ENCODE measurements at places on chromosomes 7 and 10.
A peak's percentile ranks its signal among the peaks of the same experiment; 100 is the strongest.

DNA sequence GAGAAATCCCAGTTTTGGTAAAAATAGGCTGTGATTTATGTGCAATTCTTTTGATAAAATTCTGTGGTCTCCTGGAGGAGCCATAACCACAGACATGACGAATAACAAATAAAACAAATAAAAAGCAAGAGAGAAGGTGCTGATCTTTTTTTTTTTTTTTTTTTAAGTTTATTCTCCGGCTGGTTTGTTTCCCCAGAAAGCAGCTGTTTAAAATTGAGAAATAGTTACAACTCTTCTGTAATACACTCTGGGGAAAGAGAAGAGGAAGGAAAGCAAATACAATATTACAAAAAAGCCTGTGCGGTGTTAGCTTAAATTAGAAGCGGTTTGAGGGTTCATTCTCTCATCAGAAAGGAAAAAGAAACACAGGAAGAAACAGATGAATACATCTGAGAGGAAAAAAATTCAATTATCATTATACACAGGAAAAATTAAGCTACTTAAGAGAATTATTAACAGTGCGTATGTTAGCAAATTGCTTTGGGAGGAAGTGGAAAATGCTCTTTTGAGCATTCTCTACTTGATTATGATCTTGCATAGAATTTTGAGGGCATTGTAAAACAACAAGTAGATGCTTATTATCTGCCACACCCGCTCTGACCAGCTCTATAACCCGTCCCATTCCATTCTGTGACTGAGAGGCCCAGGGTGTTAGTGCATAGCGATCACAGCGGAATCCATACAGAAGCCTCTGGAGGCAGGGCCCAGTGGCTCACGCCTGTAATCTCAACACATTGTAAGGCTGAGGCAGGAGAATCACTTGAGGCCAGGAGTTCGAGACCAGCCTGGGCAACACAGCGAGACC lies 40.6 kb upstream of the WAC start:
- DNase-seq: no peak

DNA sequence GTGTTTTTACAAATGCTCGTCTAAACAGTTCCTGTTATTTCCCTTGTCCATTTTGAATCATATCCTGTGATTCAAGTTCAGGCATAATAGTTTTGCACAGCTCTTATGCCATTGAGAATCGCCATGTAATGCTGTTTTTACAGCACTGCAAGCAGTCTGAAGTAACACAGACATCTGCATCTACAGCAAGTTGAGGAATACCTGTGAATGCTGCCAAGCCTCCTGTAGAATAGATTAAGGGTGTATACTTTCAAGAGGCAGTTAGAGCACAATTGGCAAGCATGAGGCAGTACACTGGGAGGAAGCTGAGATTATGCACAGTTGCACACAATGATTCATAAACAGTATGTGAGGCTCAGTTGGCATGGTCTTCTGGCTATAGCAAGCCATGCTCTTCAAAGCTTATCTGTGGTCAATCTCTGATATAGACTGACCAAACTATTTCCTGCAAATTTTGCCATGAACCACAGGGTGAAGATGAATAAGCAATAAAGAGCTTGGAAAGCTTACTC lies 121.9 kb upstream of the AKR1E2 start:
- no peak for DNase-seq

DNA sequence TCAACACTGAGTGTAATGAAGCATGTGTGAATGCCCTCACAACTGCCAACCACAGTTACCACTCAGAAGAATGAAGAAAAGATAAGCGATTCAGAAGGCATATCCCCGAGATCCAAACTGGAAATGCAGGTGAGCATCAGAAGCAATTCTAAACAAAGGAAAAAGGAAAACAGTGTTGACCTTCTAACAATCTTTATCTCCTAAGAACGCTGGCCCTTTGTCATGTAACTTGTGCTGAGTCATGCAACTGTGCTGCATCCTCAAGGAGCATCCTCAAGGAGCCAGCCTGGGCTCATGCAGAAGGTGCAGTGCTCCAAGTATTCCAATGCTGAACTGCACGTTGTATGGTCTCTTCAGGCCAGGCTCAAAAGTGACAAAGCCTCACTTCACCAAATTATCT lies 30.6 kb downstream of the SEC61G start:
- DNase-seq: no peak

DNA sequence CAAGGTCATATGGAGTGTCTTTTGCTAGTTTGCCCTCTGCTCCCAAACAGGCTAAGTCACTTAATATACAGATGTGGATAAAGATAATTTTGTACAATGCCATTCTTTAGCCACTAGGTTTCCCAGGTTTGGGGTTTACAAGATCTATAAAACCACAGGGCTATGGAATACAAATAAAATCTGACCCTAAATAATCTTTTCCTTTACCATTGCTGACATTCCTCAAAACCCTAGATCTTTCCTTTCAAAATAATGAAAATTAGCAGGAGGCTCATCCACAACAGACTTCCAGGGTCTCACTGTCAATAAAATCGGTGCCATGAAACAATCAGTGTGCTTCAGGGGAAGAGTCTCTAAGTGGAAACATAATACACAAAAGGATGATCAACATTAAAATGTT lies 148.4 kb downstream of the CPEB3 start:
- no peak for DNase-seq

GRCh38 chr10:10891124-10892082 lies 126.3 kb upstream of the CELF2 start:
- DNase-seq: no peak

DNA sequence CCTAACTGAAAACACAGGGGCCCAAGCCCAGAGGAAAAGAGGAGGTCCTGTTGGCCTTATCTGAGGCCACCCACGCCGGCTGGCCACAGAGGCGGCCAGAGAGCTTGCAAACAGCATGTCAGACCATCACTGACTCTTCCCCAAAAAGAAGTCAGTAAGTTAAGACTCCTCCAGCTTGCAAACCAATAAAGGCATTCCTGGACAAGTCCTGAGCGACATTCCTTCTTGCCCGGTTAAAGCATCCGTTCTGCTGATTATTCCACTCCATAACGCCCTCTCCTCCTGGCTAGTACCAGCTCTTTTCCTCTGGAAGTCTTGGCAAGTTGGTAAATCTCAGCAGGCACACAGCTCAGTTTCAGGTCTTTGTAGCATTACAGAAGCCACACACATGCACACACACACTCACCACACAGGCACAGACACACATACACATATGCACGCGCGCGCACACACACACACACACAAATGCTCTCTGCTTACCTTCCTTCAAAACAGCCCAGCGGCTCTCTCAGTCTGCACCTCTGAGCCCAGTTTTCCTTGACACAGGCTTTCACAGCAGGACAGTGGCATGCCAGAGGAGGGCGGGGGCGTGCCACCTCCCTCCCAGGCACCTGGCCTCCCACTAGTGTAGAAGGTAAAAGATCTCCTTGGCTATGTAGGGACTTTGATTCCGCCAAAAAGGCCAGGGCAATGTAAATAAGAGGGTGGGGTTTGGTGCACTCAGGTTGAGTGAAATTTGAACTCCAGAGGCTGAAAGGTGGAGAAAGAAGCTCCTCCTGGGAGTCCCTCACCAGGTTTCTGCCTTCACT lies 201.4 kb downstream of the TNS3 start:
- DNase-seq: no peak

DNA sequence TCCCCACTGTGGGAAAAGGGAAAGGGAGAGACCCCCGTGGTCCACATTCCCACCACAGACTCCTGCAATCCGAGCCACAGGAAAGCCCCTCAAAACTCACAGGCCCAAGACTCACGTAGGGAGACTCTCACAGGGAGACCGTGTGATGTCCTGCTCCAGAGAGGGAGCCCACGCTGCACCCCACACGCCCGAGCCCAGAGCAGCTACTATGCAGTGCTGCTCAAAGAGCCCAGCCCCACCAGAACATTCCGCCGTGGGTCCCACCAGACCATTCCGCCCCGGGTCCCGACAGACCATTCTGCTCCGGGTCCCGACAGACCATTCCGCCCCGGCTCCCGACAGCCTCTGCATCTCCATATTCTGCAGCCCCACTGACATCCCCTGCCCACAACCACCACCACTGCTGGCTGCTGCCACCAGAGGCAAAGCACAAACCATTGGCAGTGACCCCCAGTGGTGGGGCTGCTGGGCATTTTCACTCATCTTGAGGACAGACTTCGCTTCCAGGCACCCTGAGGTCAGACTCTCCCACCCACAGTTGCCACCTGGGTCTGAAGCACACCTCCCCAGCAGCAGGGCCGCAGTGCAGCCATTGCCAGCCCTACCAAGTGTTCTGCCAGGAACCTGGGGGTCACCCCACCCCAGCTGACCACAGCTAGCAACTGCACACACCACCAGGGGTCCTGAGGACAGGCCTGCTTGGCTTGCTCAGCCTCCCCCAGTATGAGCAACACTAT lies 625.4 kb upstream of the FOXK1 start:
- no peak for DNase-seq

GRCh38 chr7:107918948-107919347 lies 28.0 kb downstream of the DLD start:
- DNase-seq: no peak

GRCh38 chr10:3782451-3783315 lies 2.3 kb downstream of the KLF6 start:
- peak; percentile 84 for DNase-seq

GRCh38 chr10:100934084-100934659 lies 21.4 kb downstream of the SLF2 start:
- peak; percentile 10 for DNase-seq

DNA sequence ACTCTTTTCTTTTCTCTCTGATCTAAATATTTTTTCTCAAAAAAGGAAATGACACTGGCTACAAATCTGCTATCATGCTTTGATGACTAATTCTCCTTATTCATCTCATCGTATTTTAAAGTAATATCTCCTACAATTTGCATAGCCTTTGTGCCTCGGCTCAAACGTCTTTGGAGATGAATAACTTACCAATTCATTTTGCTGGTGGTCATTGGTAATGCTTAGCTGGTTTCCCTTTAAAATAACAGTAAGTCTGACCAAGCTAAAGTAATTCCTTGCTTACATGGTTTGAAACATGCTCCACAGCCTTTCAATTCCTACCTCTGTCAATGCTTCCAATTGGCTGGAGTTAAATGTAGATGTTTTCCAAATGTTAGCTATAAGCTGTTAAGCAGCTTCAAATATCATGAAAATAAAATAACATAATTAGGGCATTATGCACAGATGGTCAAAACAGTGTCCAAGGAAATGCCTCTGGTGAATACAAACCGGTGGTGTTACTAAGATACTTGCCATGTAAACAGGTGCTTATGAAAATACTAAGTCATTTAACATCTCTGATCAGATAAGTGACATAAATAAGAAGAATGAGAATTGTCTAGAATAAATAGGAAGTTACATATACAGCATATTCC lies 435.0 kb downstream of the POM121L12 start:
- DNase-seq: no peak

DNA sequence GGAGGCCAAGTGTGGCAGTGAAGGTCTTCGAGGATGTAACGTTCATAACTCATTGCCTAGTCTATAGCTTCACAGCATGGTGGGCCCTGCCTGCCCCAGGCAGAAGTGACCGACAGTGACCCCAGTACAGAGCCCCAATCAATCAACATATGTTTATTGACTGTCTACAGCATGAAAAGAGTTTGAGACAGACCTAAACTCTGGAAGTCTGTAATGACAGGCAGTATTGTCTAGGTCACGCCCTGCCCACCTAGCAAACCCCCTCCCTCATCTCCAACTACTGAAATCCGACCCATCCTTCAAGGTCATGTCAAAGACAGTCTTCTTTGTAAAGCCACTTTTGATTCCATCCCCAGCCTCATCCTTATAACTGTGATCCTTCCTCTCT lies 43.9 kb downstream of the LYZL1 start:
- no peak for DNase-seq

- DNase-seq: no peak
Observed at GRCh38 chr10:110643653-110644597, at the start of gene RBM20. RBM20 (plus strand) TSS chr10:110644336; CDS start chr10:110644455, 119 bp downstream.

DNA sequence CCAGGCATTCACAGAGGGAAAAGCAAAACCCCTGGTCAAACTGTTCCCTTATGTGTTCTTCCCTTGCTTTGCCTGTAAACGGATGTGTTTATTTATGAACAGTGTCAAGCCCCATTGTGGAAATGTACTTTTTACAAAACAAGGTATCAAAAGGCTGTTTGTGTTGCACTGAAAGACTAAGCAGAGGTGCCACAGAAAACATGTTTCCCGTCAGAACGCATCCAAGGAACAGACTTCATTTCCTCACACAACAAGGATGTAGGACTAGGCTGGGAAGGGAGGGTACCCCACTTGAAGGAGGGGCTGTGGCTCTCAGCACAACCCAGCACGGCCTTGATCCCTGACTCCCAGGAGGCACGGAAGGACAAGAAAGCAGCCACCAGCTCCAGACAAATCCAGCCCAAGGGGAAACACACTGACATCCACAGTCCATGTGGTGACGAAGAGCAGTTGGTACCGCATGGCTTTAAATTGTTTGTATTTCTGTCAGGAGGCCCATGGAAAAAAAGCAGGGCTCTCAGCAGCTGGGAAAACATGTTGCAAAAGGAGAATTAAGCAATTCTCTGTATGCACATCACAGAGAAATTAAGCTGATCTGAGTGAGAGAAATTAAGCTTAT lies 85.6 kb downstream of the RNF216 start:
- DNase-seq: no peak

DNA sequence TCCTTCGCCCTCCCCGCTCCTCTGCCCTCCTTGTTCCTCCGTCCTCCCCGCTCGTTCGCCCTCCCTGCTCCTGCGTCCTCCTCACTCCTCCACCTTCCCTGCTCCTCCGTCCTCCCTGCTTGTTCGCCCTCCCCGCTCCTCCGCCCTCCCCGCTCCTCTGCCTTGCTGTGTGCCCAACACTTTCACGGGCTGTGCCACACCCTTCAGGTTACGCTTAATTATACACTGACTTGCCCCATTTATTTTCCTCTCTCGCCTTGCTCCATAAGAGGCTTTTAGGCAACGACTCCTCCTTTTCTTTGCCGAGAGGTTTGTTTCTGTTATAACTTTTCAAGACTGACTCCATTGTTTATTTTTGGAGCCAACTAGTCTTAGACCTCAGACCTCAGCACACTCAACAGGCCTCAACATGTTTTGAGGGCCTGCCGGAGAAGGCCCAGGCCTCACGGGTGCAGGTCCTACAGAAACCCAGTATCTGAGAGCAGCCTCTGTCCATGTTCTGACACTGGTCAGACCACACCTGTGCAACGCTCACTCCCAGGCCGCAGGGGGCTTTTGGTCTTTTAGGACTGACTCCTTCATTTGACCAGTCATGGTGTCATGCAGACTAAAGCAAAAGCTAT lies 18.2 kb upstream of the PRKAG2 start:
- DNase-seq: no peak

DNA sequence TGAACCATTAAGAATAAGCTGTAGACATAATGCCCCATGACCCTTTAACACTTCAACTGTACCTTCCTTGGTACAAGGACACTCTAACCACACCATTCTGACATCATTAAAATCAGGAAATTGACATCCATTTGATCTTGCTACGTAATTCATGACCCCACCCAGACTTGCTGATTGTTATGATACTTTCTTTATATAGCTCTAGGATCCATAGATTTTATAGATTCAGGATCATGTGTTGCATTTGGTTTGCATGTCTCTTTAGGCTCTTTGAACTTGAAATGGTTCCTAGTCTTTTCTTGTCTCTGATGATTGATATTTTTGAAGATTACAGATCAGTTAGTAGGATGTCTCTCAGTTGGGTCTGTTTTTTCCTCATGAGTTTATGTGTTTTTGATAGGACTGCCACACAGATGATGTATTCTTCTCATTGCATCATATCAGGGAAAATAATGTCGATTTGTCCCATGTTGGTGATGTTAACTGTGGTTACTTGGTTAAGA lies 13.5 kb downstream of the CCM2 start:
- no peak for DNase-seq
